ENCODE measurements at places on chromosomes 7 and 10.

DNA sequence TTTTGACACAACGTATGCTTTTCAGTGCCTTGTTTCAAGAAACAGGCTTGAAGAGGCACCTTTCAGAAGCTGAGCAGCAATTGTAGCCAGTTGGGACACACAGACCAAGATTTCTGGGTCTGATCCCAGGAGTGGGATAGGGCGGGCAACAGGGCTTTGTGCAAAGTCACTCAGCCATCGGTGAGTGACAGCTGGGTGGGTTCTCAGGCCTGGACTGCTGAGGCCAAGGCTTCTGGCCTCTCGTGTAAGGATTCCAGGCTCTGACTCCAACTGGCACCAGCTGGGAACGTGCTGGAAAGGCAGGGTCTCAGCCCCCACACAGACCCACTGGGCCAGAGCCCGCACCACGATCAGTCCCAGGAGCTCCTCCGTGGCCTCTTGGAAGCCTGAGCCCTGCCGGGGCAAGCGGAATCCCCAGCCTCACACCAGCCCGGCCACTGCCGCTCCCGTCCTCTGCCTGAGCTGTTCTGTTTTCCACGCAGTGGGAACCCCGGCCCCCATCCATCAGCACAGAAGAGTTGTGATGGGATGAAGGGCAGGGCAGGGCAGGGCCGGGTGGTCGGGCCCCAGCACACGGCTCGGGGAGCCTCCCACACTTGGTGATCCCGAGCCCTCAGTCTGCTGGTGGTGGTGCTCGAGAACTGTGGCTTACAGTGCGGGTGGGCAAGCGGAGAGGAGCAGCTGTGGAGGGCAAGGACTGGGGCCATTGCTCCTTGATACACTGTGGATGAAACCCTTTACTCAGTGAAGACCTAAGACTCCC lies 46.8 kb downstream of the VIPR2 start:
- no peak for DNase-seq

DNA sequence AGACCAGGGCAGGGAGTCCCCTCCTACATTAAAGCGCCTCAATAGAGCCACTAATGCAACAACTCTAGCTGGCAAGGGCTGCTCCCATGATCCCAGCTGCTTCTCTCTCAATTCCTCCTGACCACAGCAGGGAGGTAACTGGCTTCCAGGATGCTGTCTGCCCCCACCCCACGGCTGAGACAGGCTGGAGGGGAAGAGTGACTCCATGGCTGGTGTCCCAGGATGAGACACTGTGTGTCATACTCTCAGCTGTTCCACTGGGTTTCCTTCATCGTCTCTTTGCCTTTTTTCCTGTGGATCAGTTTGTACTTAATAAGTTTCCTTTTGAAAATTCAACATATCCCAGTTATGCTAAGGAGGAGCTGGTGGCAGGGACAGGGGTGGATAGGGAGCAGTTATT lies 27.7 kb upstream of the MYH16 start:
- no peak for DNase-seq

- no peak for DNase-seq
Observed at GRCh38 chr7:42877862-42878261, 34.0 kb downstream of the C7orf25 start.

DNA sequence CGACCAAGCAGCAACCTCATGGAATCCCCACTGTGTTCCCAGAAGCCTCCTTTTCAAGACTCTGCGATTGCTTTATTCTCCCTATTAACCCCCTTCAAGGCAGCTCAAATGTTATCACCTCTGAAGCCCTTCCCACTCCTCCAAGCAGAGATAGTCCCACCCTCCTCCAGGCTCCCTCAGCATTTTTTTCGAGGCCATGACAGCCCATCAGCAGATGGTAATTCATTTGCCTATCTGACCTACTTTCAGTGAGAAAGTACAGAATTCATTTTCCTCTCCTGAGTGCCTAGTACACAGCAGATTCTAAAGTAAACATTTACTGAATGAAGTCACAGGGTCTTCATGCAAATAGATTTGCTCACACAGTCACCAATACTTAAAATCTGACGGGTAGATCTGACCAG lies 47.8 kb downstream of the HERPUD2 start:
- no peak for DNase-seq

DNA sequence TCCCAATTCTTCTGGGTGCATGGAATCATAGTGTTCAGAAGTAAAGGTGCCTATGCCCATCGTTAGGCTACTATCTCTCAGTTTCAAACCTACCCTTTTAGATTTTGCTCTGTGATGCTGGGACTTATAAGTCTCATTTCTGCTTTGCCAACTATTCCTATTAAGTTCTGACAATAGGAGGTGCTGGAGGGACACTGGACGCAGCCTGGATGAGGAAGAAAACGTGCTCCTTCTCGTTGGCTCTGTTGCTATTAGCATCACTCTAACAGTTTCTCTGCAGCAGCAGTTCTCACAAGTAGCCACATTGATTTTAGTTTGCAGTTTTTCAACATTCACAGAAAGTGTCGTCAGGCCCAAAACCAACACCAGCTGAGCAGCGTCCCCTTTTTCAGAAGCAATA lies 72.4 kb downstream of the ABCC2 start:
- no peak for DNase-seq

GRCh38 chr10:9068003-9068402 lies 1013.5 kb downstream of the GATA3 start:
- DNase-seq: no peak

DNA sequence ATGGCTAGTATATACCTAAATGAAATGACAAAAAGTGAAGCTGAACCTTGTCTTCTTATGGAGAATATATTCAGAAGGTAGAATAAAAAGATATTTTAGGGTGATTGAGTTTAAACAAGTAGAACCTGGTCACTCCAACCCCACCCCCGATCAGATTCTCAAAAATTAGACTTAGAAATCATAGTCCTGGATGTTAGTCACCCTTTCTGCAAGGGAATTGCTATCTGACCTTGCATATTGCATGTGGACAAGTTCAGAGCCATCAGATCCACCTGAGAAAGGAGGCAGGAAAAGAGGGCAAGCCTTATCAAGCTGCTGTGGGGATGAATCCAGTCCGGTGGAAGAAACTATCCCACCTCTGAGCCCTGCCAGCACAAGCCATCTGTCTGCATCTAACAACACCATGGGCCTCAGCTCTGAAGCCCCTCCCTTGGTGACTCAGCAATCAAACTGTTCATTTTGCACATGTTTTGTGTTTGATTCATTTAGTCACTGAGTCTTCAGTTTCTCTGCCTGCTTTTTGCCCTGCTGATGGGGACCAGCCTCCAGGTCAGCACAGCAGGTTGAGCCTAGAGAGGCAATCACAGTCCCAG lies 727.3 kb downstream of the AUTS2 start:
- DNase-seq: no peak

DNA sequence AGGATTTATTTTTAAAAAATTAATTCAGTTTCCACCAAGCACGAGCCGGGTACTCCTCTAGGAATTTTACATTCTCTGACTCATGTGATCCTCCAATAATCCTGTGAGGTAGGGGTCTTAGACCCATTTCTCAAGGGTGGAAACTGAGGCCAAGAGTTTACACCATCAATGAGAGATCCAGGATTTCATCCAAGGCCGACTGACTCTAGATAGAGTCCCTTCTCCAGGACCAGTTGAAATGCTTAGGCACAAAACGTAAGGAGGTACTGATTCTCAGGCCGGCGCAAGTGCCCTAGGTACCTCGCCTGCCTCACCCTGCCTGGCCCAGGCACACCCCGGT lies 95.7 kb upstream of the DUSP5 start:
- no peak for DNase-seq

DNA sequence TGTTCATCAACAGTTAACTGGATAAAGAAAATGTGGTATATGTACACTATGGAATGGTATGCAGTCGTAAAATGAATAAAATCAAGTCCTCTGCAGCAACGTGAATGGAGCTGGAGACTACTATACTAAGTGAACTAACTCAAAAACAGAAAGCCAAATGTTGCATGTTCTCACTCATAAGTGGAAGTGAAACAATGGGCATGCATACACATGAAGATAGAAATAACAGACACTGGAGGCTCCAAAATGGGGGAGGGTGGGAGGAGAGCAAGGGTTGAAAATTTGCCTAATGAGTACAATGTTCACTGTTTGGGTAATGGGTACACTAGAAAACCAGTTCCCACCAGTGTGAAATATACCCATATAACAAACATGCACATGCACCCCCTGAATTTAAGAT lies 179.5 kb downstream of the ZWINT start:
- DNase-seq: no peak

GRCh38 chr10:33697016-33697415 lies 362.5 kb upstream of the NRP1 start:
- no peak for DNase-seq

GRCh38 chr10:92011560-92012214 lies 88.1 kb downstream of the BTAF1 start:
- no peak for DNase-seq

DNA sequence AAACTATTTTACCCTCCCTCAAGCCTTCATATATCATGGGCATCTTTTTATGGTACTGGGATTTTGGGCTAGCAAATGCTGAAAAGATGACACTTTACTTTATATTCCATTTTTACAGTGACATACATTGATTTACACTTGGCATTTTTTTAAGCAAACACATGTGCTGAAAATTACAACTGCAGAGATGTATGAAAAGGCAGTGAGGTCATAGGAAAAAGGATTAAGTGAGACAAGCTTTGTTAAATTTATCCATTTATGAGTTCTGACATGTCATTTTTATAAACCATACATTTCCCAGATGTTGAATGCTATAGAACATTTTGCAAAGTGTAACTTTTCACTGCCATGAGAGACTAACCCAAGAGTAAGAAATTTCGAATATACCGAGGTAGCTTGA lies 68.8 kb upstream of the RSU1 start:
- DNase-seq: no peak

DNA sequence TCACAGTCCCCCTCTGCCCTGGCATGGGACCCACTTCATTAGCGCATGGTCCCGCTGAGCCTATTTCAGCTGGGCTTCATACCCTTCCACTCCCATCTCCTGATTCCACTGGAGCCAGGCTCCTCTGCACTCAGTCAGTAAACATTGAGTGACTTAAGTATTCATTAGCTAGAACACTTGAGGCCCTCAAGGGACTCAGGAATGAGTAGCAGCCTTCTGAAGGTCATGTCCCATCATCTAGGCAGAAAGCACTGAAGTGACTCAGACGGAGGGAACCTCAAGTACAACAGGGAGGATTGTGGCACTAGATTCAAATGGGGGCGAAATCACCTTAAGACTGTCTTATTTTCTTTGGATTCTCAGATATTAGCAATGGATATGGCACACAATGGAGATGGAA lies 186.6 kb upstream of the INHBA start:
- DNase-seq: no peak

- no peak for DNase-seq
Observed at GRCh38 chr10:51879238-51879637, 179.8 kb upstream of the CSTF2T start.

DNA sequence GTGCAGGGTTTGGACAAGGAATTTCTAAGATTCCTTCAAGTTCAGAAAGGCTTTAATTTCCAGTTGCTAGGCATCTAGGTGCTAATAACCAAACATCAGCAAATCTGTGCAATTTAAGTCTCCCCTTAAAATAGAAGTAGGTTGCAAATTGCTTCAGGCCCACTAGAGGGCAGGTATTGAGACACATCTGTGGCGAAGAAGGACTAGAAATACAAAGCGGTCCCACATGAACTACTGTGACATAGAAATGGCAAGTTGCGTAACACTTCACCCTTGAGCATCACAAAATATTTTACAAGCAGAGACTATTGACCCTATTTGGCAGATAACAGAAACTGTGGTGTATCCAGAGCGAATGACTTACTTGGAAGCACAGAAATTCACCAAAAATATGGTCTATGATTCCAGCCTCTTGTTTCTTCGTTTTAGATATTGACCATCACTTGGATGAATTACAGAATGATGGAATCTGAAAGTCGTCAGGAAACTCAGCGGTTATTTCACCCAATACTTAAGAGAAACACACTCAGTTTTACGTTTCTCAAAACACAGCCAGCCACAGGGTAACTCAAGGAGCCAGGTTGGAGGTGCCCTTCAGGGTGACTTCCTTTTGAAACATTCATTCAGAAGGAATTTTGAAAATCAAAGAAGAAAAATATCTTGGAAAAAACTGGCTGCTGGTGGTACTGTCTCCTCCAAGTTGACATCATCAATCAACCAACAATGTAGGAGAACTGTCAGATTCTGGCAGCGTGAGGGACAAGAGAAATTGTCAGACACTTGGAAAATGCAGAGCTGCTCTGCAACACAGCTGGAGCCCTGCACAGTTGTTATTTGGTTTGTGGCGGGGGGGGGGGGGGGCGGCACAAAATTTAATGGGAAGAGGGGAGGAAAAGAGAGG lies 256.3 kb upstream of the MINDY3 start:
- DNase-seq: no peak

DNA sequence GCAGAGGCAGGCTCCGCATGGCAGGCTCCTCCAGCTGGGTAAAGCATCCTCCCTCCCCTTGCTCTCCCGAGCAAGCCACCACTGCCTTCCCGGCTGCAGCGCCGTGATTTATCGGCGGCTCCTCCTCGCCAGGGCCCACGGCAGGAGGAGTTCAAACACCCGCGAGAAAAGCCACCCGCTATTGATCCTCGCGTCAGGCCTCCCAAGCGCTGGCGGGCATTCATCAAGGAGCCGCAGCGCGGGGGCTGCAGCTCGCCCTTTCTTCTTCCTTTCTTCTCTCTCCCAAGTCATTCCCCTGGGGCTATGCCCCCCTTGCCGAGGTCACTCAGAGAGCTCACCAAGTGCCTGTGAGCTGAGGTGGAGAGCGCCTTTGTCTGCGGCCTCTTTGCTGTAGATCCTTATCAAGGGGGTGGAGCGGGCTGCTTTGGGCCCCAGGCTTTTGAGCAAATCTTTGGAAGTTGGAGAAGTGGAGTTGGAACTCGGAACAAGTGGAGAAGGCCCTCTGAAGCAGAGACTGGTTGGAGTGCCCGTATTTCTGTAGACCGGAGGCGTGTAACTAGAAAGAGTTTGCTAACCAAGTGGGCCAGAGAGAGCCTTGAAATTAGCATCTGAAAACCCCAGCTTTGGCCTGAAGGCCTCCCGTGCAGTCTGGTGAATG lies 107.2 kb upstream of the PPIF start:
- DNase-seq: no peak

DNA sequence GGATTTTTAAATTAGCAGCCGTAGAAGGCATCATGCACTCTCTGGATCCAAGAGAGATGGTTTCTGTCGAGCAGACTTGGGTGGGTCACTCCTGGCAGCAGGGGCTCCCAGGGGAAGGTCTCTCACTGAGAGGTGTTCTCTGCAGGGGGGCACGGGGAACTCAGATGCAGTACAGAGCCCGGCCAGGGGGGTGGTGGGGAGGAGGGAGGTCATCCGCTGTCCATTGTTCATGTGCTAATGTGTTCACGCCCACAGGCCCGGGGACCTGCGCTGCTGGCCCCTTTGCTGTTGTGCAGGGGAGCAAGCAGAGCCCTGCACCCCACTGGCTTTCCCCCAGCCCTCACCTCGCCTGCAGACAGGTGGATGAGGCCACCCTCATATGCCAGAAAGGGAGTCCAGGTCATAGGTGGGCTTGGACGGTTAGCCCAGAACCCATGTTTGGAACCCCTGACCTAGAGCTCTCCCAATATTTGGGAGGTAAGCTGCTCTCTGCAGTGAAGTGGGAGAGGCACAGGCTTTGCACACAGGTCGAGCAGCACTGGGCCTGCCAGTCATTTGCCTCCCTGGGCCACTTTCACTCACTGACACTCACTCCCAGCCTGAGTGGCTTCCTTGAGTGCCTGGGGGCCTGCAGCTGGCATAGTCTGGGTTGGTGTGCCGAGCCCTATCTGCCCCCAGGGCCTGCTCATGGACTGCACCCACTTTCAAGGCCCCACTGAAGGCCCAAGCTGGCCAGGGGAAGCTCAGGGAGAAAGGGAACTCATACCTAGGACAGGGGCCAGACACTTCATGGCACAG lies 12.6 kb upstream of the TBRG4 start:
- DNase-seq: no peak

GRCh38 chr7:133126422-133126821 lies 44.5 kb upstream of the CHCHD3 start:
- no peak for DNase-seq

GRCh38 chr7:96521068-96521894 lies 188.4 kb downstream of the SEM1 start:
- no peak for DNase-seq

Data from CD4-positive, alpha-beta T cell treated with Interleukin-21 for 1 hour (primary cell).